NCI-H524 (cell line): ENCODE measurements at places on chromosomes 11 and 22.

GRCh38 chr11:19951558-19952115 is 208.6 kb downstream of the DBX1 start:
- no peak for DNase-seq

- DNase-seq, result no peak
Observed at GRCh38 chr11:100925935-100926334, 203.7 kb downstream of the PGR start.

DNA sequence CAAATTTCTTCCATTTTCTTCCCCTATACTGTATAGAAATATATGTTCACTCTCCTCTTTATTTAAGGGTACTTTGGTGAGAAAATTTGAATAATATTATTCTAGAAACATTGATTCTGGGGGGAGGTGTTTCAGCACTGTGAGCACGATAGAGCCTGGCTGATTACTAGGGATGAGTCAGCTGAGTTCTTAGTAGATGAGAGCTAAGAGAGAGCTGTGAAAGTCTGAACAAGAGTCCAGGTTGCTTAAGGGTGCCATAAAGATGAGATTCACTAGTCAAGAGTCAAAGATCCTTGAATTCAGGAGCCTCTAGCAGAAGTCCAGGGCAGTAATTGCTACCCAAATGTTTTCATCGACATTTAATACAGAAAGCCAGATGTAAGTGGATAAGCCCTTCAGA is 756.6 kb upstream of the API5 start:
- no peak for DNase-seq

- DNase-seq, result no peak
Observed at GRCh38 chr22:28830441-28830840, 30.1 kb upstream of the XBP1 start.

- no peak for DNase-seq
Observed at GRCh38 chr11:118609380-118610224, 2.2 kb downstream of the PHLDB1 start.
